Liver (tissue), 10 donors: ENCODE measurements at places on chromosomes 6 and 20.

DNA sequence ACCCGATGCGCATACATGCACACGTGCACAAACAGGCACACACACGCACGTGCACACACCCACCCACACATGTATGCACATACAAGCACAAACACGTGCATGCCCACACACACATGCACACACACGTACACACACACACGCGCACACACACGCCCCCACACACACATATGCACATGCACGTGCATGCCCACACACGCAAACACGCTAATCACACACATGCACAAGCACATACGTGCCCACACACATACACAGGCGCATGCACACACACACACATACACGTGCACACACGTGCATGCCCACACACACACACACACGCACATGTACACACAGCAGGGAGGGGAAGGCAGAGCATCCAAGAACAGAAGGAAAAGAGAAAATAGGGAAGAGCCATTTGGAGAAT lies 26.8 kb upstream of the CHRNA4 start:
- DNase-seq: no peak

- no peak for DNase-seq
Measured at GRCh38 chr6:14118446-14118845, 874 bp downstream of the CD83 start.

GRCh38 chr6:170289180-170289931 lies 1.5 kb downstream of the DLL1 start:
- no peak for DNase-seq

DNA sequence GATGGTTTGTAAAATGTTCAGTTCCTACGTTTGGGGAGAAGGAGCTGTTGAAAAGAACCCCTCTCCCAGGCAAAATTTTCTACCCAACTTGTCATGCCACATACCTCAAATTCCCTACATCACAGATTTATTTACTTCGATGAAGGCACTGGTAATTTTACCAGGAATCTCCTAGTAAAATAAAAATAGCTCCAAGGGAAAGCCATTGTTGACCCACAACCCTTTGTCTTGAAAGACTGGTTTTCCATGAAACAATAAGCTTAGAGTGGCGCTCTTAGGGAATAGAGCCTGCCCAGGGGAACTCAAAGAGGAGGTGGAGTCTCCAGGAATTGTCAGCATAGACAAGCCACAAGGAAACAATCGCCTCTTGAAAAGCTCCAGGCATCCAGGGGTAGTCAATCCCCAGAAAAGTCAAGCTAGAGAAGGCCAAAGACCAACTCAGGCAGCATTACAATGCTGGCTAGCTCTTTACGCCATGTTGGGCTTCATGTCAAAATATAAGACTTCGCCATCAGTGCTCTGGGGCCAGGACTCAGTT lies 99.2 kb upstream of the RREB1 start:
- no peak for DNase-seq

DNA sequence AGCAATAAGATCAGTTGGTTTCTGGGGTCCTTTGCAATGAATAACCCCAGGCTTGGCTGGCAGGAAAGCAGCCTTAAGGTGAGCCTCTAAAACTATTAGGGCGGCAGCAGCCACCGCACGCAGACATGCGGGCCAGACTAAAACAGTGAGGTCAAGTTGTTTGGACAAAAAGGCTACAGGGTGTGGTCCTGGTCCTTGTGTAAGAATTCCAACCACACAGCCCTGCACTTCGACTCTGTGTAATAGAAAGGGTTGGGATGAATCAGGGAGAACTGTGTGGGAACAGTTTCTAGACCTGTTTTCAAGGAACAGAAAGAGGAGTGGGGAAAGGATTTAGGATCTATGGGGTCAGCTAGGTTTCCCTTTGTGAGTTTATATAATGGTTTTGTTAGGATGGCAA lies 237.6 kb downstream of the SMOC2 start:
- DNase-seq: peak; percentile 9

GRCh38 chr6:68726337-68726736 lies 91.3 kb downstream of the ADGRB3 start:
- DNase-seq: no peak

DNA sequence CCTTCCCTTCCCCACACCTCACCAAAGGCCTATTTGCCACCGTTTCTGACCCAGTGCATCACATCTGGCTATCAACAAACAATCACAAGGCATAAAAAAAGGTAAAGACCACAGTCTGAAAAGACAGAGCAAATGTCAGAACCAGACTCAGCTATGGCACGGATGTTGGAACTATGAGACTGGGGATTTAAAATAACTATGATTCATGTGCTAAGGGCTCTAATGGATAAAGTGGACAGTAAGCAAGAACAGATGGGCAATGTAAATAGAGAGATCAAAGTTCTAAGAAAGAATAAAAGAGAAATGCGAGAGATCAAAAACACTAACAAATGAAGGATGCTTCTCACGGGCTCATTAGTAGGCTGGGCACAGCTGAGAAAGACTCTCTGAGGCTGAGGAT lies 99.5 kb downstream of the LAMP5 start:
- DNase-seq: no peak

DNA sequence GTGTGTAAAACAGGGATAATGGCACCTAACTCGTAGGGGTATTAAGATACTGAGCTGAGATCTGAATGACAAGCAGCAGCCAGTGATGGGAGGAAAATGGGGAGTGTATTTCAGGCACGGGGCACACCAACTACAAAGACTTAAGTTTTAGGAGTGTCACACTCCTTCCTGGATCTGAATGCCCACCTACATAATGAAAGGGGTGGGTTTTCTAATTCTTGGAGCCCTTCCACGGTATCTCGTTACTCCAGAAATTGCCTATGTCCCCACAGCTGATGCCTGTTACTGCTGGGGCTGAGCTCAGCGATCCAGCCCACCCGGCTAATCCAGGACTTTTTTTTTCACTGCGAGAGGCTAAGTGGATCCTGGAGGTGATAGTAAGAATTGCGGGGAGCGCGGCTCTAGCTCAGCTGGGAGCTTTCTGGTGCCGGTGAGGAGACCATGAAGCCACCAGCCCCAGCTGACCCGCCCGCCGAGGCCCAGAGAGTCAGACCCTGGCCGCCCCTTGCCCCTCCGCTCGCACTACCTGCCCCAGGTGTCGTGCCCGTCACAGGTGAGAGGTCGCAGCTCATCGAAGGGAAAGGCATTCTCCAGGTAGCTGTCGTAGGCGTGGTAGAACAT lies 727 bp downstream of the EDEM2 start:
- DNase-seq: peak; percentile 40

DNA sequence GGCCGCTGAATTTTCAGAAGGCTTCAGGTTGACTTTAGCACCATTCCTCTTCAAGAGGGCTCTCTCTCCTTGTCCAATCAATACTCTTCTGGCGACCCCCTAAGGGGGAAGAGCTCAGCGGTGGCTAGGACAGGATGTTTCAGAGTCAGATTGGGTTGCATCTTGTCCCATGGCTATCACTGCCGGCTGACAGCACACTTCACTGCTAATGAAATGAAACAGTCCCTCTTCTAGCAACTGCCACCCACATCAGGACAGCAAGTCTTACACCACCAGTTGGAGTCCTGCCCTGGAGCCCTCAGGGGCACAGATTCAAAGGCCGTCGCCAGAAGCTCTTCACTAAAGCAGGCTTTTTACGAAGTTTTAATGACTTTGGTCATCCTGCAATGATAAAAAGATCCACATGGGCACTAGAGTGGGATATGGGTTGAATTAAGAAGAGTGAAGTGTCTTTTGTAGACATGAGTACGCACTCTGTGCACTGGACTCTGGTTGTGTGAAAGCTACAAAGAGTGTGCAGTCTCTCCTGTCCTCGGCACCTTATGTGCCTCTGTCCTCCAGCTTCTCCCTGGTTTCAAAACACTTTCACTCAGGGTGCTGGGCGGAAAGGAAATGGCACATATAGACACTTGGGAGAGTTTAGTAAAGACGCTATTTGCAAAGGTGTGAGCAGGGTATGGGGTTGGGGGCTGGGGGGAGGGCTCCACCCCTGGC lies 66.1 kb upstream of the SLC22A16 start:
- DNase-seq: no peak

- DNase-seq: no peak
Measured at GRCh38 chr6:39942903-39943580, 8.8 kb upstream of the MOCS1 start.

DNA sequence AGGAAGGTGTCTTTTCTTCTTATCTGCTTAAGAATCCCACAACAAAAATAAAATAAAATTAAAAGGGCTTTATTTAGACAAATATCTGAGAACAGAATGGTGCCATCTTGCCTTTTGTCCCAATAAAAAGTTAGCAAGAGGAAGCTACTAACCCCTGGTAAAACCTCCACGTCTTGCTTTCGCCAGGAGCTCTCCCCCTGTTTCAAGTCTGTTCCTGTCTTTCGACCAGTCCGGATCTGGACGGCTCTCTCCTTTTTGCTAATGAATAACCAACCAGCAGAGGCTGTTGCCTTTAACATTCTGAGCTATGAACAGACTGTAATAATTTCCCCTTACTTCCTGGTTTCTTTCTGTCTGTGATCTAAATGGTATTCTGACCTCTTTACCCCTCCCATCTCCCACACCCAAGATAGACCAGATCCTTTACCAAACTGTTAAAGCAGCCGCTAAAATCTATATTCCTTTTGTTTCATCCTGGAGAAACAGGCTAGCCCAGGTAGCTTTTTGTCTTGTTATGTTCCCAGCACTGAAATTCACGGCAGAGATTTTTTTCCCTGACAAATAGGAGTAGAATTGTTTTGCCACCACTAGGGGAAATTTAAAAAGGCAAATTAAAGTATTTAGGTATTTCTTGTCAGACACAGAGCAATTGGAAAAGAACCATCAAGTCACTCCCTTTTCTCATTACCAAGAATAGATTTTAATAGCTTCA lies at the start of gene FRK:
Gene FRK (minus strand): TSS at position 320 of the 712 bp plus-strand sequence. CDS start 580 bp downstream, outside the sequence.
- DNase-seq: peak; percentile 42

GRCh38 chr6:55794136-55794812 lies 81.1 kb downstream of the BMP5 start:
- DNase-seq: no peak

GRCh38 chr20:35680452-35681183 lies 15.9 kb upstream of the CPNE1 start:
- DNase-seq: no peak
